ENCODE measurements at places on chromosomes 16 and 17.

- H3K36me3 ChIP-seq = no peaks in the 10 kb centered on the region
- no peaks in the 10 kb centered on the region for H3K4me1 ChIP-seq
- no peak for DNase-seq
- no peak overlapping the region for H3K4me3 ChIP-seq
Observed at GRCh38 chr17:79108870-79109269, 34.2 kb downstream of the ENGASE start.

GRCh38 chr17:66417300-66417719 is 114.9 kb downstream of the PRKCA start:
- H3K27me3 ChIP-seq = no peaks in the 10 kb centered on the region
- no peaks in the 10 kb centered on the region for H3K4me1 ChIP-seq
- no peaks in the 10 kb centered on the region for H3K36me3 ChIP-seq
- no peak for DNase-seq
- H3K27ac ChIP-seq = no peak overlapping the region

DNA sequence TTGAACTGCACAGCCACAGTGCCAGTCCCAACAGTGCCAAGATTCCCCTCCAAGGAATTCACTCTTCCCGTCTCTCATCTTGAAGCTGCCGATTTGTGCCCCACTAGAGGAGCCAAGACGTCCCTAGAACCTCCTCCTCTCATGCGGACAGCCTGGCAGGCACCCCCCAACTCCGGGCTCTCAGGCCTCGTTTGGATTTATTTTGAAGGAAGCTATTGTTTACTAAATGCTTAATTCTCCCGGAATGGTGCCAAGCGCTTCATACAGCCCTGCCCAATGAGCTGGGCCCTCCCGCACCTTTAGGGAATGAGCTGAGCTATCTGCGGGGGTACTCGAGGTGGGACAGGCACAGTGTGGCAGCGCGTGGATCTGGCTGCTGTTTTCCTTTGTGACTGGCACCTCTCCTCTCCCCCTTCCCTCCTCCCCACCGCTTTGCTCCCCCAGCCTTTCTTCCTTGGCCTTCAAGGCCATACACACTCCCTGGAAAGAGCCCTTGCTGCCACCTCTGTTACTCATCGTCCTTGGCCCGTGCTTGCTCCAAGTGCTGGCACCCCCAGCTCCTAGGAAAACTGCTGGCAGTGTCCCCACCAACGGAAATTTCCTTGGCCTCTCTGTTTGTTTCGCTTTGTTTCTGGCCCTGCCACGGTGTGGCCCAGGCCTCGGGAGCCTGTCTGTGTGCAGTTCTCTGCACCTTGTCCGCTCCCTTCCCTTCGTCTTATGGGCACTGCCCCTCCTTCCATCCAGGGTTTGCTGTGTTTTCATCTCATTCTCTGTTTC is 49.9 kb upstream of the CDR2 start:
- peak overlapping the region; percentile 78 for H3K27ac ChIP-seq
- DNase-seq = peak; percentile 52
- no peaks in the 10 kb centered on the region for H3K27me3 ChIP-seq
- H3K4me1 ChIP-seq = no peaks in the 10 kb centered on the region
- peaks cover 39% of the 10 kb centered on the region for H3K36me3 ChIP-seq

GRCh38 chr17:50203604-50204345 is 2.3 kb upstream of the COL1A1 start:
- no peak overlapping the region for H3K4me3 ChIP-seq
- H3K4me1 ChIP-seq = peaks cover 50% of the 10 kb centered on the region
- H3K36me3 ChIP-seq = peaks cover 6% of the 10 kb centered on the region
- DNase-seq = no peak
- no peaks in the 10 kb centered on the region for H3K27me3 ChIP-seq
- H3K27ac ChIP-seq = peak overlapping the region; percentile 98

- no peak overlapping the region for H3K27ac ChIP-seq
- H3K36me3 ChIP-seq = no peaks in the 10 kb centered on the region
- no peaks in the 10 kb centered on the region for H3K27me3 ChIP-seq
- H3K4me1 ChIP-seq = no peaks in the 10 kb centered on the region
Observed at GRCh38 chr17:63162406-63163157, 196.5 kb downstream of the TANC2 start.

- no peaks in the 10 kb centered on the region for H3K27me3 ChIP-seq
- peaks cover 1% of the 10 kb centered on the region for H3K4me1 ChIP-seq
- no peak for DNase-seq
Observed at GRCh38 chr16:31087971-31088370, 772 bp downstream of the PRSS53 start.

DNA sequence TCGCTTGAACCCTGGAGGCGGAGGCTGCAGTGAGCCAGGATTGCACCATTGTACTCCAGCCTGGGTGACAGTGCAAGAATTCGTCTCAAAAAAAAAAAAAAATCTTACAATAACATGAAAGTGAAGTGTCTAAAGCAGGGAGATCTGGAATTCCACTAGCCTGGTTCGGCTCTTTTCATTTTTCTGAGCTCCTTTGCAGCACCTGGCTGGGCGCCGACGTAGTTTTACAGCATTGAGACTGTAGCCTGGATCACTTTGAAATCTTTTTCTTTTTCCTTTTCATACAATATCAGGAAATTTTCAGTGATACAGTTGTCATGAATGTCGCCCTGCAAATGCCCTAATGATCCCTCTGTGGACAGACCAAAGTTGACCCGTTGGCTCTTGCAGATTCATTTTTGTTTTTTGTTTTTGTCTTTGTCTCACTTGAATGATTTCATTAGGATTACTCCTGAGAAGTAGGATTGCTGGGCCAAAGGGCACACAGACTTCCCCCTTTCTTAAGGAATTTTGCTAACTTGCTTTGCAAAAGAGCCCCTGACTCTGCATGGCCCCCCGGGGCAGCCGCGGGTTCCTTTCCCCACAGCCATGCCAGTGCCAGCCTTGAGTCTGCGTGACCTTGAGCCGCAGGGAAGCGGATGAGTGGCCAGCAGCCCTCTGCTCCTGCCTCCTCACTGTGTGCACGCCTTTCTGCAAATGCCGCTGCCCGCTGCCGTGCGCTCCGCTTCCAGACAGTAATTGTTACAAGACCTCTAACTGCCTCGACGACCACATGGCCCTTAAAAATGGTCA is 28.0 kb downstream of the CRISPLD2 start:
- H3K4me1 ChIP-seq = peaks cover 16% of the 10 kb centered on the region
- DNase-seq = no peak
- H3K36me3 ChIP-seq = no peaks in the 10 kb centered on the region
- no peak overlapping the region for H3K27ac ChIP-seq
- H3K27me3 ChIP-seq = no peaks in the 10 kb centered on the region
- no peak overlapping the region for H3K4me3 ChIP-seq

DNA sequence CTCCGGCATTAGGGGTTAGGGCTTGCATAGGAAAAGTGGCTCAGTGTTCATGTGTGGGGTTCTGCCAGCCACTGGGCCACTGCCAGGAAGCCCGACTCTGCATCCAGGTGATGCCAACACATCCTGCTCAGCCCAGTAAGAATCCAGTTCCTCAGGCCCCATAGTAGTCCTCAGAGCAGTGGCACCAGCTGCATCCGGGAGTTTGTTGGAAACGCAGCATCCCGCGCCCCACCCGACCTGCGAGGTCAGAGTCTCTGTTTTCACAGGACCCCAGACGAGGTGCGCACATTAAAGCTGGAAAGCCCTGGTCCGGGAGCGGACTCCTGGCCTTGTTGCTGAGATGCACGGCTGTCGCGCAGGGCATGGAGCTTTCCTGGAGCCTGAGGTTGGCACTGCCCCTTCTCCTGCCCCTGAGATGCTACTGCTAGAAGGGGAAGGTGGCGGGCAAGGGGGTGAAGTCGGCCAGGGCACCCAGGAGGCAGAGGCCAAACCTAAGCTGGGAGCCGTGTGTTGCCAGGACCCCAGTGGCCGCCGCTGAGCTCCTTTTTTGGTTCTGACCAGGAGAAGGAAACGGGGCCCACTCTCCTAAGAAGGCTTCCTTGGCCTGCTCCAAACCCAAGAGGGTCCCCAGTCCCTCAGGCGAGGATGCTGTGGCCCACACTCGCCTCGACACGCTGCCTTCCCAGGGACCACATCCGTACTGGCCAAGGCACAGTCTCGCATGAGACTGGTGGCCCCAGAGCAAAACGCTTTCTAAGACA is 44.4 kb downstream of the NOS2 start:
- no peaks in the 10 kb centered on the region for H3K36me3 ChIP-seq
- H3K27me3 ChIP-seq = no peaks in the 10 kb centered on the region
- no peak overlapping the region for H3K4me3 ChIP-seq
- DNase-seq = no peak
- H3K27ac ChIP-seq = no peak overlapping the region
- no peaks in the 10 kb centered on the region for H3K4me1 ChIP-seq

All from tibial artery (tissue), 4 donors.